AG04450 (cell line): ENCODE measurements at places on chromosomes 2 and 18.

DNA sequence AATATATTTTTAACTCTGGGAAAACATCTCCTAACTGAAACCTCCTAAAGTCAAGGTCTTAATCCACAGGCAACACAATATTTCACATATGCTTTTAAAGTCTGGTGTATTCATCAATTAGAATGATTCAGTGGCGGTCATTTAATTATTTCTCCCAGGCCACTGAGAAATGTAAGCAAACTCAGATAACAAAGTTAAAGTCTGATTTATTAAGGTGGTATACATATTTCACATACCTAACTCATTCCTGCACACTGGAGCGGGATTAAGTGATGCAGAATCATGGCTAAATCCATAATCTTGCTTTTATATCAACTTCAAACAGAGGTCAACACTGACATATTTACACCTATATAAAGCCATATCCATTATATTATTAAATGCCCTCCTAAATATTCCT, 43.7 kb downstream of the FRZB start:
- DNase-seq = no peak

DNA sequence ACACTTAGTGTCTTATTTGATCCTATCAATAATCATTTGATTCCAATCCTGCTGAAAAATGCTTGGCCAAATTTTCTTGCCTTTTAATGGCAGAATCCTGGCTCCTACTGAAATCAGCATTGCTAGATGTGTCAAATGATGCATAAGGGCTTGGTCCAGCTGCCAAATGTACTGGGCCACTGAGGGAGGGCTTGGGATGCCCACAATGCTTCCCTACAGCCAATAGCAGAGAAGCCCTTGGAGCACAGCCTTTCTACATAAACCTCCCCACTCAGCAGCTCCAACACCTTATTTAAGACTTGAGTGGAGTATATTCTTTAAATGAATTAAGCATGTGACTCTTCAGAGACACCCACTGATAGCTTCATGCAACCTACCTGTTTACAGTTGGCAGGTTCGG, 3.6 kb downstream of the ALK start:
- no peak for DNase-seq

DNA sequence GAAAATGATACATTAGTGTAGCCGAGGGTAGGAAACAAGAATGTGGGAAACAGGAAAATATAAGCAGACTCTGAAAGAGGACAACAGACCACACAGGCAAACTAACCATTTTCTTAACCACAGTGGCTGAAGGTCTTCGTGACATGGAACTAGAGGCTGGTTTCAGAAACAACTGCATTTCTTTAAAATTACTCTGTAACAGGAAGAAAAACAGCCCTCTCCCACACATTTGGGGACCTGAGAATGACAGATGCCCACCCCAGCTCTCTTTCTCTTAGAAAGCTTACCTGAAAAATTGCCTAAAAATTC, 13.8 kb upstream of the SLC25A52 start:
- no peak for DNase-seq

- no peak for DNase-seq
These were observed 68.1 kb downstream of the DYSF start for GRCh38 chr2:71521436-71521950.

- no peak for DNase-seq
These were observed 227.6 kb upstream of the ETAA1 start for GRCh38 chr2:67169417-67170140.

DNA sequence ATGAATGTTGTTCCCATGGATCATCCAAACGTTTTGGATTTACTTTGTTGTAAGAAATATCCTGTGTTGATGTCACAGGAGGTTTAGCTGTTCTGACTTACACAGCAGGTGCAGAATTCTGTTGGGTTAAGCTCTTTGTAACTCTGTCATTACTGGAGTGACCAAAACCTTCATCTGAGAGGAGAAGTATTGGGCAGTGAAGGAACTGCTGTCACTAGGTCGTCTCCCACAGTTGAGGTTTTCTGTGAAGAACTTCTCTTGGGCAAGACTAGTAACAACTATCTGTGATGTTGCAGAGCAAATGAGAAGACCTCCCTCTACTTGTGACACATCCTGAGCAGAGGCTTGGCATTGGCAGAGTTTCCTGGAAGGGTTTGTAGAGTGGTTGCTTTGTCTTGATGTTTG, 2.9 kb downstream of the SPTBN1 start:
- DNase-seq = no peak

GRCh38 chr2:74792282-74792681, 41.6 kb upstream of the HK2 start:
- DNase-seq = no peak

- DNase-seq = no peak
These were observed 124.2 kb upstream of the ITGB6 start for GRCh38 chr2:160324161-160324800.

GRCh38 chr2:122755281-122755780, 999.9 kb downstream of the TSN start:
- no peak for DNase-seq

GRCh38 chr2:188251034-188251433, 40.6 kb upstream of the GULP1 start:
- no peak for DNase-seq

DNA sequence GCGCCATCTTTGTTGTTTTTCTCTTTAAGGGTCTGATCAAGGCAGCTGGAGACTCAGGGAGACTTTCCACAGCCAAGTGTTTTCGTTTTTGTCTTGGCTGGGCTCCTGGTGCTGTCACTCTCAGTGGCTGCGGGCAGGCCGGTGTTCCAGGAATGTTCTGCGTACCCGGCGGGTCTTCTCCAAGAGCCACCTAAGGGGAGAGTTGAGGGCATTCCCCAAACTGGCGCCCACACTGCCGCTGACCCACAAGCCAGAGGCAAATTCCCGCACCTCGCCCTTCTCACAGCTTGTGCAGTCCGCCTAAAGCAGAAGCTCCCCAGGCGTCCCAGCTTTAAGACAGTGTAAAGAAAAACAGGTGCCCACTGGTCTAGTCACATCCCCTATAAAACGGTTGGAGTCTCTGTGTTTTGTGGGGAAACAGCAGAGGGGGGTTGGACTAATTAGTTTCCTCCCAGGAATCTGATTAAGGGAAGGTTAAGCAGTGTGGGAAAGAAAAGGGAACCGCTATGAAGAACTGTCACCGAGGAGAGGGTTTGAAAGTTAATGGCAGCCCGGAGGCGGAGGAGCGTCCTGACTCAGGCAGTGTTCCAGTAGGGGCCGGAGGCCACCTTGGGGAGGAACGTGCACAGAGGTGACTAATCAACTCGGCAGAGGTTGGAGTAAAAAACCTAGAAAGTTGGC, 224.5 kb downstream of the SLC4A3 start:
- no peak for DNase-seq

DNA sequence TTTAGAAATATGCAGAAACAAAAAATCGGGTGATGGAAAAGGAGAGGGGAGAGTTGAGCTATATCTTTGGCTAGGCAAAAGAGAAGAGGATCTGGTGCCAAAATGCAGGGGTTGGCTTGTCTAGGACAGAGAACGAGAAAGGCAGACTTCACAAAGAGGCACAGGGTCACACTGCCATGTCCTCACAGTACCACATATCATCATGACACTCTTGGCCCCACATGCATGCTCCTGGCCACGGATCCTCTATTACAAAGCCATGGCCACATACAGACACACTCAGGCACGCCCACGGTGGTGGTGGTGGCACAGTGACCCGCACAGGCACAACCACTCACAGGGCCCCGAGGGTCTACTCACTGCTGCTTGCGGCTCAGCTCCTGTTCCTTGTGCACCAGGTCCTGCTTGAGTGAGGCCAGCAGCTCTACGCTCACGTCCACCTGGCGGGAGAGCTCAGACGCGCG, 15.9 kb downstream of the FBXO41 start:
- DNase-seq = no peak

DNA sequence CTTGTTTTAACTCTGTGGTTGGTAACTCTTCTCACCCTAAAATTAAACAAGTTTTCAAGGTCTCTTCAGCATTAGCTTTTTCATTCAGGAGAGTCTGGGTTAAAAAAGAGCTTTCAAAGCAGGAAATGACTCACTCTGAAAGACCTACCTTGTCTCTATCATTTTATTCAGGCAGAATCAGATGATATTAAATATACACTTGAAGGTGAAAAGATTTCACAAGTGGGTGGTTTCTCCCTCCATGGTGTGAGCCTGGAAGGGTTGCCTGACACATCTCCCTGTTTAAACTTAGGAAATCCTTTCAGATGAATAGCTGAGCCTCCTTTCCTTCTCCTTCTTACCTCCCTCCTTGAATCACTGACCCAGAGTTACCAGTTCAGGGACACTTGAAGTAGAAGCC, 1402.0 kb upstream of the PIK3C3 start:
- DNase-seq = no peak

- DNase-seq = no peak
These were observed 66.3 kb upstream of the DARS1 start for GRCh38 chr2:136051725-136052048.

GRCh38 chr2:27261241-27261925, 1.5 kb downstream of the SLC30A3 start:
- DNase-seq = no peak

- DNase-seq = no peak
These were observed 58.0 kb downstream of the LINC00305 start for GRCh38 chr18:64090876-64091275.

- DNase-seq = no peak
These were observed 38.6 kb downstream of the ACOXL start for GRCh38 chr2:110770959-110771431.
